Stimulated activated CD8-positive, alpha-beta memory T cell treated with anti-CD3 and anti-CD28 coated beads, Interleukin-15, amount 100 ng/mL, for 24 hours (primary cell): ENCODE measurements at places on chromosomes 2 and 18.

GRCh38 chr2:31138037-31138962, at the start of gene GALNT14:
Gene GALNT14 (minus strand): TSS chr2:31138440. CDS start chr2:31138086, 354 bp downstream.
- DNase-seq = peak; percentile 7

- DNase-seq = no peak
Observed at GRCh38 chr2:65465124-65465523, 32.7 kb upstream of the SPRED2 start.

DNA sequence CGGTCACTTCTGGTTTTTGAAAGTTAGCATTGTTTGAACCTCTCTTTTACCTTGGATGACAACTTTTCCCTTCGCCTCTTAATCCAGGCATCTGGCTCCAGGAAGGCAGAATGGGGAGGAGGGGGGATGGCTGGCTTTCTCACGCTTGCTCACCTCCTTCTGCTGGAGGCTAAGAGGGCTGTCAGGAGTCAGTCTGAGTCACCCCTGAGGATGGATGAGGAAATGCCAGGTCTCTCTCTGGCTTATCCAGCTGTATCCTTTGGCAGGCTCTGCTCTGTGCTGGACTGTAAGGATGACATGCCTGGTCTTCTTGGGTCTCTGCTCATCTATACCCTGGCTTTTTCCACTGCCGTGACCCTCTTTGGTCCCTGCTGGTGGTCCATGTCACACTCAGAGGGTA, 142.9 kb upstream of the GYPC start:
- DNase-seq = no peak

DNA sequence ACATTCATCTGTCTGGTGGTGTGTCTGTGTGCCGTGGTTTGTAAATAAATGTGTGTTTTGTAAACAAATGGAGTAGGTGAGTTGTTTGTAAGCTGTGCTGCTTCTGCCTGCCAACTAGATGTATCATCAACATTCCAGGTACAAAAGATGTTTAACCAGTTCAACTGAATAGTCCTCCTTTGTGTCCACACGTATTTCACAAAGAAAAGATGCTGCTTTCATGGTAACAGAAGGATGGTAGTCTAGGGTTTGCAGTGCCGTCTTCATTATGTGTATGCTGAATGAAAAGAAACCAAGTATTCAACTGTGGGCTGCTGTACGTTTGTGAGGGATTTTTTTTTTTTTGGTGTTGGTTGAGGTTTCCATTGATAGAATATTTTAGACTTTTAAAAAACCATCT, 72.1 kb downstream of the CAMKMT start:
- DNase-seq = no peak

- DNase-seq = no peak
Observed at GRCh38 chr2:197248623-197249022, 62.0 kb downstream of the ANKRD44 start.

- DNase-seq = no peak
Observed at GRCh38 chr2:78707776-78708386, 317.6 kb upstream of the REG3G start.

DNA sequence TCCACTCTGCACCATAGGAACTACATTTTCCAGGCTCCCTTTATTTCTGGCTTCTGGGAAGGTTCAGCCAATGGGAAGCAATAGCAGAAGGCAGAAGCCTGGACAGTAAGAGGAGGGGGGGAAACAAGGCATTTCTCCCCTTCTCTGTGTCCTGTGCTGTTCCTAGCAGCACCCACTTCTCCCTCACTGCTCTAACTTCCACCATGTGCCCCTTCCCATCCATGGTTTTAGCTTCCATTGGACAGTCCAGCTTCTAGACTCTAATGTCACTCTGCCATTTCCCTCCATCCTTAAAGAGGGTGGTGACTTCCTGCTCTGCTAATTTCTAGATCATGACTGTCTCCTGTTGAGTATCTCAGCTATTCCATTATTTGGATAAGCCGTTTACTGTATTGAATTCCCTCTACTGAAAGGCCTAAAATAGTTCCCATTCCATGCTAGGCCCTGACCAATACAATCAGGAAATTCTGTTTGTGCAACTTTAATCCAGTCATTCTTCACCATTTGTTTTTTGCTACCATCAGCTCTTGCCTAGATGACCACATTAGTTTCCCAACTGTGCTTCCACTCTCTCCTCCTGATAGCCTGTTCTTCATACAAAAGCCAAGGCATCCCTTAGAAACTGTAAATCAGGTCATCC, 20.8 kb upstream of the LYPD1 start:
- no peak for DNase-seq

- DNase-seq = no peak
Observed at GRCh38 chr2:80057956-80058355, 246.6 kb downstream of the LRRTM1 start.
